ENCODE measurements at places on chromosomes 1 and 21.

DNA sequence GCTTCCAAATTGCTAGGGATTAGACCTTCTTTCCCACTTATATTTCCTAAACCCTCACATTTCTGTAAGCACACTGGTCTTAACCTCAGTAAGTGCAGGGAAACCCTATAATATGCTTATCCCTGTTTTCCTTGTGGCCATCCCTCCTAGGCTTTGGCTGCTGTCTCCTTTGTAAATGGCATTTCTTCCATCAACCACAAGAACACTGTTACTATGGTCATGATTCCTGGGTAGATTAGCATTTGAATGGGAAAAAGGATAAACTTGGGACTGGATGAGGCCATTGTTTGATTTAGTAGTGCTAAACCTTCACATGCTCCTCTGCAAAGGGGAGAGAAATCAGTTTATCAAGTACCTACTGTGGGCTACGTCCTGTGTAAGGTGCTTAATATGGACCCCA lies 16.2 kb upstream of the AGO3 start:
- DNase-seq = no peak

GRCh38 chr1:38785285-38786039 lies 74.1 kb downstream of the RRAGC start:
- DNase-seq = no peak

DNA sequence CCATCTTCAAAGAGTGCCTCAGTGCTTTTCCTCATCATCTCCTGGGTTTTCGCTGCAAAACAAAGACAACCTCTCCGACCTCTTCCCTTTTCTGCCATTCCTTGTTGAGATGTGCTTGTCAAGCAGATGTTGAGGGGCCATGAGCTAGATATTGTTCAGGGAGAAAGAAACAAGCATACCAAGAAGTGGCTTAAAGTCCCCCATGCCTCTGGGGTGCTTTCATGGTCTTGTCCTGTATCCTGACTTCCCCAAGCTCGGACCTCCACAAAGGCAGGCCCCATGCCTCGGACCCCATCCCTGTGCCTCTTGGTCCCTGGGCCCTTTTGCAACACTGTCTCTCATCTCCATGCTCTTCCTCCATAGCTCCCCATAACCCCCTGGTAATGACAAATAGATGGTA lies 103.8 kb downstream of the C1orf94 start:
- DNase-seq = no peak

GRCh38 chr1:36182734-36183133 lies 26.8 kb downstream of the MAP7D1 start:
- DNase-seq = no peak

GRCh38 chr1:159594625-159595405 lies 7.2 kb downstream of the APCS start:
- no peak for DNase-seq

DNA sequence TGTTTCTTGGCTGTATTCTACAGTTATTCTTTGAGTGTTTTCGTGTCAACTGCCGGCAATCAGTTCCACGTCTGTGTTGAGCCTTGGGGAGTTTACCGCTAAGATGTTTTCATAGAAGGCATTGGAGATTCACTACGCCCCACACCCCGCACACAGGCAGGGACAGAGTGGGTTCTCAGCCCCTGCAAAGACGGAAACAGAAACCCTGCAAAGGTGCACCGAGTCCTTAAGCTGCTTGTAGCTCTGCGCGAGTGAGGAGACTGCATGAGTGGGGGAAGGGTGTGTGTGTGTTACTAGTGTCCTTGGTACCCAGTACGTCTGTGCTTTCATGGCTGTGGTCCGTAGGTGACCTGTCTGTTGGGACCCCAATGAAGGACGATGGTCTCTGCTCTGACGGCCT lies 1.9 kb downstream of the LHX4 start:
- no peak for DNase-seq

DNA sequence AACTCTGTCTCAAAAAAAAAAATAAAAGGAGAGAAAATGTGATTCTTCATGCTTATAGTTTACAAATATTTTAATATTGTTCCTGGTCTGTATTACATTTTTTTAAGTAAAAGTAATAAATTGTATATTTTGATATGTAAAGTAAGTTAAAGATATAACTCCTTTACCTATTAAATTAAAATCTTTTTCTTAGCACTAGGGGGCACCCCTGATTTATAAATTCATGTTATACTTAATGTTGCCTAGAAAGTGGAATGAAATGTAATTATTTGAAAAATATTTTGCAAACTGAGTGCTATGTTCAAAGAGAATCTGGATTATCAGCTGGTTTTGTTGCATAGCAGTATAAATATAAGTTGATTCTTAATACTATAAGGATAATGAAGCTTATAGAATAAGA lies 49.2 kb downstream of the RALGPS2 start:
- DNase-seq = peak; percentile 7

- DNase-seq = no peak
Observed at GRCh38 chr1:200619894-200620272, 668 bp downstream of the KIF14 start.

DNA sequence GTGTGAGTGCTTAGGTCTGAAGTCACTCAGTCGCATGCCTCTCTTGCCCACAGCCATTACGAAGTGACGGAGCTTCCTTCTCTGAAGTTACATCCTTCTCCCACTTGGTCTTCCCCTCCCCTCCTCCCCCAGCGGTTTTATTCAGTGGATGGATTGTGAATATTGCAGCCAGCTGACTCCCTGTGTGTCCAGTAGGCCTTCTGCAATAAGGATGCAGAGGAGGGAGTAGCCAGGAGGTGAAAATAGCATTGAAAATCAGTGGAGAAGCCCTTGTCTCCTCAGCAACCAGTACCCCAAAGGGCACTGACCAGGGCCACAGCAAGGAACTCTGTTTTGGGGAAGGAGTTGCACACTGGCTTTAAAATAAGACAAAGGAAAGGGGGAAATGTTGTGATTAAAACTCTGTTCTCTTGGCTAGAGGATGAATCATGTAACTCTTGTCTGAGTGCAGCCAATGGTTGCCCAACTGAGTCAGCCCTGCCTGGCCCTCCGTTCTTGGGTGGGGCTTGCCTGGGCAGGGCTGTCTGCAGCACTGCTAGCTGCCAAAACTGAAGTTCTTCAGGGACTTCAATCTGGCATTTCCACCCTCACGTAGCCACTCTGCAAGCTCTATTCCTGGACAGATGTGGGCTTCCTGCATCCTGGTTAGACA lies 4.3 kb downstream of the S100A10 start:
- DNase-seq = no peak

DNA sequence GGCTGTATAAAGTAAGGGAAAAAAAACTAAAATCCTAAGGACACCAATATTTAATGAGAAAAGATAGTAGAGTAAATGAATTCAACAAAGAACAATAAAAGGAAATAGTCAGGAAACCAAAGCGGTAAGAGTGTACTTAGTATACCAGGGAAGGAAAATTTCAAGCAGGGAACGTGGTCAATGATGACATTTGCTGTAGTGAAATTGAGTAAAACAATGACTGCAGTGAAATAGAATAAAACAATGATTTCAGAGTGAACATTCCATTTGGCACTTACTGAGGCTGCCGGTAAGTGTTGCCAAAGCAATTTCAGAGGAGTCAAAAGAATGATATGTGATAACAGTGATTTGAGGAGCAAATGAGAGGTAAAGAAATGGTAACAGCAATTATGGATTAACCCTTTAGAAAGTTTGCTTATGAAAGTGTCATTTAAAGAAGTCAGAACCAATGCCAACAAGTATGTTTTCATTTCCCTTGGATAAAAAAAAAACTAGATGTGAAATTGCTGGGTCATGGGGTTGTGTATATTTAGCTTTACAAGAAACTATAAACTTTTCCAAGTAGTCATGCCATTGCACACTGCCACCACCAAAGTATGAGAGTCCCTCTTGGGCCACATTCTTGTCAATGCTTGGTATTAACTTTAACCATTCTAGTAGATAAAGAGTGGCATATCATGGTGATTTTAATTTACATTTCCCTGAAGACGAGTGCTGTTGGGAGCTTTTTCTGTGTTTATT lies 50.5 kb downstream of the VCAM1 start:
- no peak for DNase-seq

DNA sequence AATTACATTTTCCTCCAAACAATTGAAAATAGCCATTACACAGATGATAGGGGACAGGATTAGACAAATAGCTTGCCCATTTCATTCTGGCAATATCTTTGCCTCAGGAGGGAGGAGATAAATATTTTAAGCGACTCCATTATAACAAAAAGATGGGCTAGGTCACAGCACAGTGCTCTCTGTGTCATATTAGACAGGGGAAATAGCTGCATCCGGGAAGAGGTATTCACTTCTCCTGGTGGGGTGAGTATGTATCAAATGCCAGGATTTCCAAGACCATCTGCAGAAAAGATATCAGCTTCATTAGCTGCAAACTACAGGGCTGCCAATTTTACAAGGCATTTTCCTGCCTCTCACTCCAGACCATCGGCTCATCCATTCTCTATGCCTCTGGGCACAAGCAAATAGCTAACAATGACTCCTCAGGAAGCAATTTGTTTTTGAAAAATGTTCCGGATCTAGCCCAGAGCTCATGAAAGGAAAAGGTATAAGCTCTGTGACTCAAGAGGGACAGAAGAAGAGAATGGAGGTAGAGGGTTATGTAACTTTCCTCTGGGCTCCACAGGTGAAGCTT lies 41.9 kb upstream of the ANGPTL7 start:
- no peak for DNase-seq

DNA sequence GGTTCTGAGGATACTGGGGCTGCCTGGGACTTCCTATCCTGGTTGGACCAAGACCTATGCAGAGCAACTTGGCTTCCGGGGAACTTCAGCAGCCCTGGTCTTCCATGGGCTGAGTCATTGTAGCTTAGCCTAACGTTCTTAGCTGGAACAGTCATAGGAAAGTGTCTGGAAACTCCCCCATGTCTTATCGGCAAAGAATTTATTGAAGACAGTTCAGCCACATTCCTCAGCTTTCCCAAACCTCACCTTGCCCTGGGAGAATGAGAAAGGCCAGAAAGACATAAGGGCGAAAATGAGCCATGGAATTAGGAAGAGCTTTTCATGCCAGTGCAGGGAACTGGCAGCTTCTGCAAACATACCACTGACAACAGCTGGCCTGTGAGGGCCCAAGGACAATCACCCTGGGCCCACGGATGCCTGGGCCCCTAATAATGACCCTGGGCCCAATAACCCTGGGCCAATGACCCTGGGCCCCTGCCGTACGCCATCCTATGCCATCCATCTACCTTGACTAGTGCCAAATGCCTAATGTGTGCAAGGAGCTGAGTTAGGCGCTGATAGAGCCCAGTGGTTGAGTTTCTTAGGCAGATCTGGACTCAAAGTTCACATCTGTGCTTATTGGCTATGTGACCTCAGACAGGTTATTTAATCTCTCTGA lies 114.4 kb upstream of the GADD45A start:
- no peak for DNase-seq

DNA sequence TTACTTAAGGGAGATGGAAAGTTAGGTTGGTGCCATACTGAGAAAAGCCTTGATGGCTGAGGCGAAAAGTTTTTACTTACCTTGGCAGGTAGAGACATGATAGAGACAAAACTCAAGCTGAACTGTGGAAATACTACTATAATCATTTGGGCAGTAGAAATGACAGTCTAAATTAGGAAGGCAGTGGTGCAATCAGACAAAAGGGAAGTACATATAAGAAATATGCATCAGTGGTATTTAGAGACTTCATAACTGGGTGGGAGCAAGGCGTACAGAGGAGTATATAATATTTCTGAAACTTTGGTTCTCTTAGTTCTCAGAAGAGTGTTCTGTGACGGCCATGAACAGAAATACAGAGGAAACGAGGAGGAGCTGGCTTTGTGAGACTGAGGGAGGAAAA lies 2.4 kb upstream of the CEP350 start:
- DNase-seq = no peak

GRCh38 chr1:220798338-220798737 lies 11.6 kb downstream of the MTARC1 start:
- DNase-seq = no peak

GRCh38 chr1:49204720-49205119 lies 428.0 kb upstream of the BEND5 start:
- no peak for DNase-seq

DNA sequence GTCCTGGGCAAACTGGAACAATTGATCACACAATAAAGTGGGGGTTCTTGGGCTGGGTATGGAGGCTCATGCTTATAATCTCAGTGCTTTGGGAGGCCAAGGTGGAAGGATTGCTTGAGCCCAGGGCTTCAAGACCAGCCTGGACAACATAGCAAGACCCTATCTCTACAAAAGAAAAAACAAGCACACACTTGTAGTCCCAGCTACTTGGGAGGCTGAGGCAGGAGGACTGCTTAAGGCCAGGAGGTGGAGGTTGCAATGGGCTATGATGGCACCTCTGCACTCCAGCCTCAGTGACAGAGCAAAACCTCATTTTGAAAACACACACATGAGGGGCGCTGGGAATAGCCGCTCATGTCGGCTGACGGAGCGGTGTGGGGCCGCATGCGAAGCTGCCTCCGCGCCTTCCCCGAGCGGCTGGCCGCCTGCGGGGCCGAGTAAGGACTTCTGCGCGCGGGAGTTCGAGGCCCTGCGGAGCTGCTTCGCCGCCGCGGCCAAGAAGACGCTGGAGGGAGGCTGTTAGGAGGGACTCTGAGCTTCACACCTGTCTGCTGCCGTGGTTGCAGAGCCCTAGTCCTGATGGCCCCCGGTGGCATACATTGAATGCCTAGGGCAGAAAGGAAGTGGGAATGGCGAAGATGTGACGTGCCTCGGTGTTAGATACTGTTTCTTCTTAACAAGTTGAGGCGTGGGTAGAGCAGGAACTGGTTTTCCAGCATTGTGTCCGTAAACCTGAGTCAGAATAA lies 59.5 kb downstream of the ACBD3 start:
- DNase-seq = no peak

GRCh38 chr21:46056450-46056903 lies 41.4 kb upstream of the COL6A2 start:
- no peak for DNase-seq

DNA sequence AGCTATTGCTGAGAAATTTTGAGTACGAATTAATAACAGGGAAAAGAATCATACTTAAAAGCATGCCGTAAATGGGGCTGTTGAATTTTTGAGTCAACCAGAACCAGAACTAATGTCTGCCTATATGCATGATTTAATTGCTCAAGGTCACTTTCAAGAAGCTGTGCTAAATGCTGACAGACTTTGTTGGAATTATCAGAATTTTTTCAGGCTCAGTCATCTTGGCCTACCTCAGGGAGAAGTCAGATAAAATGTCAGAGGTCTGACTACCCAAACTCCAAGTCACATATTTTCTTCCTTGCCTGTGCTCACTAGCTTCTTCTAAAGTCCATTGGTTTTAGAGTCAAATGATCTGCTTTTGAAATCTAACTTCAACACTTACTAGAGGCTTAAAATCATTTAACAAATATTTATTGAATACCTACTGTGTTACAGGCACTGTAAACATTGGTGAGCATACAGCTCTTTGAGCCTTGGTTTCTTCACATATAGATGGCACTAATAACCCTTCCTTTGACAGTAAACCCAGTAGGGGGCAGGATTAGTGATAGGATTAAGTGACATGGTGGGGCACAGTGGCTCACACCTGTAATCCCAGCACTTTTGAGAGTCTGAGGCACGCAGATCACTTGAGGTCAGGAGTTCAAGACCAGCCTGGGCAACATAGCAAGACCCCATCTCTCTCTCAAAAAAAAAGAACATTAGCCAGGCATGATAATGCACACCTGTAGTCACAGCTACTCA lies 121.2 kb upstream of the SLC44A3 start:
- no peak for DNase-seq
